ENCODE measurements at places on chromosomes 16 and 17. TPM values are rescaled to one million over a fixed set of nuclear protein-coding genes. Genes with fewer than 3 reads are reported as not detected.

Gene RSL1D1
- 47.1 TPM for total RNA-seq

DNA sequence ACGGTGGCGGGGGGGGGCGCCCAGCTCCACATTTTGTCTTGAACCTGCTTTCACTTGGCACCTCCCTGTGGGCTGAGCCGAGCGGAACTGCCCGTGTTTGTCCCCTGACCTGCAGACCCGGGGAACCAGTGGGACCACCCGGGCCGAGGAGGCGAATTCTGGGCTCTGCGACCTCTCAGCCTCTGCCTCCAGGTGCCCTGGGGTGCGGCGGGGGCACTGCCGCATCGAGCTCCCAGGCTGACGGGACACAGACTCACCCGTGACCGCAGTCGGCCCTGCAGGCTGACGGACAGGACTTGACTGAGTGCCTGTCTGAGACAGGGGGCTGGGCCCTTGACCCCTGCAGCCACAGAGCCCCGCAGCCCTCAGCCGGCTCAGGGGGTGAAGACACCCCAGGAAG lies 11.1 kb upstream of the C1QTNF8 start:
- no peak for DNase-seq

DNA sequence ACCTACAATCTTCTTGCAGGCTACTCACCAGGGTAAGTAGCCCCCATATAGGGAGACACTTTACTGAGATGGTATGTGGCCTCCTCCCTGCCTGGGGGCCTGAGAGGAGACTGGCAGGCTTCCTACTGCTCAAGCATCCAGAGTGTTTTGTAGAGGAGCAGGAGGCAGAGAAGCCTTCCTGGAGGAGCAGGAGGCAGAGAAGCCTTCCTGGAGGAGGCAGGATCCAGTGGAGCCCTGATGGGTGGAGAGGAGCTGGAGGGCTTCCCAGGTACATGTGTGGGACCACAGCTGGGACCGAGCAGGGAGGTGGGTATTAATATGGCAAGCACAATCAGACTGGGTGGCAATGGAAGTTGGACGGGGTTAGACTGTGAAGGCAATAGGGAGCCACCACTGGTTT lies 2.1 kb upstream of the ADGRG5 start:
- no peak for DNase-seq

- DNase-seq, result no peak
Observed at GRCh38 chr16:24883714-24884151, 38.0 kb downstream of the SLC5A11 start.

DNA sequence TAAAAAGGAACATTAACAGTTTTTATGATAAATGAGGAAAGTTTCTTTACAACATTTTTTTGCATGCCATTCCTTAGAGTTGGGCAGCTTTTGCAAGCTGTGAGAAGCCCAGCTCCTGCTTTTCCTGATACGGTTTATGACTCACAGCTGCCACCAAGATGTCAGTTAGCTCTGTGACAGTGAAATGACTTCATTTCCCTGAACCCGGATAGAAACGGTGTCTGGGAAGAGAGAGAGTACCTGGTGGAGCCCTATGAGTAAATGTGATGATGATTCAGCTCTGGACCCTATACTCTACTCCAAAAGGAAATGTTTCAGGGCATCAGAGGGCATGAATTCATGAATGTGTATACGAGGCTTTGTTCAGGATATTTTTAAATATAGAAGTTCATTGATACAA lies 366.3 kb upstream of the HSBP1 start:
- no peak for DNase-seq

DNA sequence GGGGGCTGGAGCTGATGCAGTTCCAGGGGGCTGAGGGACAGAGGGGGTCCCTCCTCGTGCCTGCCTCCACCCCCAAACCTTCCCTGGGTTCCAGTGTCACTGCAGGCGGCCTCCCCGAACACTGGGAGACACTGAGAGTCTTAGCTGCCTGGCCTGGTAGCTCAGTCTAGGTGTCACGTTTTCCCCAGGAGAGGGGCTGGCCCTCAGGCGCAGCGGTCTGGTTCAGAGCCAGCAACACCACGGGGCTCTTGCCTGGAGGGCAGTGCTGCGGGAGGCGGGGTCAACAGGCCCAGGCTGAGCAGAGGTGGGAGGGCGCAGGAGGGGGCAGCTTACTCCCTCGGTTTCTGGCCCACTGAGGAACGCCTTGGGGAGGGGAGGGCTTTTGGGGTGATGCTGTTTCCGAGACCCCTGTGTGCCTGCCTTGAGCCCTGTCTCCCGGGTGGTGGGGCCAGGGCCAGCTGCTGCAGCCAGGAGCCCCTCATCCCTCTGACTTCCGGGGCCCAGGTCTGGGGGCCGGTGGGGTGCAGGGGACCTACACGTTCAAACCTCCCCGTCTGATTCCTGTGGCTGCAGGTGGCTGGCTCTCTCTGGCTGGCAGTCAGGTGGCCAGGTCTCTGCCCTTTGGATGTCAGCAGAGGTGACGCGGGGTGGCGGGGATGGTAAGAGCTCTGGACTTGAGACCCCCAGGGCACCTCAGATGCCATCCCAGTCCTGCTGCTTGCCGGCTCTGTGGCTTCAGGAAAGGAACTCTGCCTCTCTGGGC lies 89.3 kb upstream of the GSE1 start:
- no peak for DNase-seq

Gene DNAH17
- not detected for total RNA-seq
